Tongue (tissue), 3 donors: ENCODE measurements at places on chromosomes 3 and 15.

DNA sequence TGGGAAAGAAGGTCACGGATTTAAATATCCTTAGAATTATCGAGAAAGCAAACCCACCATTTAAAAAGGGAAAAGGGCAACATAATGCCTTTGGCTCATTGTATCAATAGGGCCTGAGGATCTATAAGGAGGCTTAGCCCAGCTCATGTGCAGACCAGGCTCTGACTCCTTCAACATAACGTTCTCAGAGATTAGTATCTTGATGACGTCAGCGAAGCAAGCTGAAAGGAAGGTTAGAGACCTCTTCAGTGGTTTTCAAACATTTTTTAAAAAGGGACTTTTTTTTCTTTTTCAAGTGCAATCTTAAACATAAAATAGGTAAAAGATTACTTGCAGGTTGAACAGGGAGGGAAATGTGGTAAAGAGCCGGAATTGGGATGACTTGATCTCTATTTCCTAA, 463.9 kb upstream of the ADAMTS9 start:
- DNase-seq = no peak

DNA sequence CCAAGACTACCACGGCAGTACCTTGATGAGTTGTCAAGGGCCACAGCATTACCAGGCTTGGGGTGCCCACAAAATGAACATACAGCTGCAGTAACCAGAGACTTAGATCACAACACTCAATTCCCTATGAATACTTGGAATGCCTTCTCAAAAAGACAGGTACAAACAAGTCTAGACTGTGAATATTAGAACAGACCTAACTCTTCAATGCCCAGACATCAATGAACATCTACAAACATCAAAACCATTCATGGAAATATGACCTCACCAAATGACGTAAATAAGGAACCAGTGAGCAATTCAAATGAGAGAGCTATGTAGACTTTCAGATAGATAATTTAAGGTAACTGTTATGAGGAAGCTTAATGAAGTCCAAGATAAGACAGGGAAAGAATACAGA, 185.1 kb upstream of the POU1F1 start:
- no peak for DNase-seq

DNA sequence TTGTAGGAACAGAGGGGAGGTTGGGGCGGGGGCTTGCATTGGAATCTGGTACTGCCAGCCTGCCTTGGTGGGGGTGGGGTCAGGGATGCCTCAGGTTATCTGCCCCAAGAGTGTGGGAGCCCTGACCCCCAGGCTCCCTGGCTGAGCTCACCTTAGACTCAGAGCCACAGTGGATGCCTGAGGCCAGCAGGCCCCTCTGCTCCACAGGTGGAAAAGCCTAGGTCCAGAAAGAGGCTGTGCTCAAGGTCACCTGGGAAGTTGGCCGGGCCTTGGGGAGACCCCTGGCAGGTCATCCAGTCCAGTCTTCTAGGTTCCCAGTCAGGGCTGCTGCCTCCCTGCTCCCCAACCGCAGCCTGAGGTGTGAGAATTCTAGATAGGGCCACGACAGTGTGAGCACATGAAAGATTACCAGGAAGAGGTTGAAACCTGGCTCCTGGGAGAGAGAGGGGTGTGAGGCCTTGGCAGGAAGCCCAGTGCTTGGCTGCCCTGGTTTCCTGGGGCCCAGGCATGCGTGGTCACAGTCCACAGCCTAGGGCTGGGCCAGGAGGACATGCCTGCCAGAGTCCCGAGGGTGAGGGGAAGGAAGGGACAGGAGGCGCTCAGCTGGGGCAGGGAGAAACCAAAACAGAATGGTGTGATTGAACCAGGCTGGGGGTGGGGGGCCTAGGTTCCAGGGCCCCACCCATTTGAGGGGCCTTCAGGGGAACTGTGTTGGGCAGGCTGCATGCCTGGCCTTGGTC, 4.9 kb downstream of the HDAC11 start:
- DNase-seq = peak; percentile 75

DNA sequence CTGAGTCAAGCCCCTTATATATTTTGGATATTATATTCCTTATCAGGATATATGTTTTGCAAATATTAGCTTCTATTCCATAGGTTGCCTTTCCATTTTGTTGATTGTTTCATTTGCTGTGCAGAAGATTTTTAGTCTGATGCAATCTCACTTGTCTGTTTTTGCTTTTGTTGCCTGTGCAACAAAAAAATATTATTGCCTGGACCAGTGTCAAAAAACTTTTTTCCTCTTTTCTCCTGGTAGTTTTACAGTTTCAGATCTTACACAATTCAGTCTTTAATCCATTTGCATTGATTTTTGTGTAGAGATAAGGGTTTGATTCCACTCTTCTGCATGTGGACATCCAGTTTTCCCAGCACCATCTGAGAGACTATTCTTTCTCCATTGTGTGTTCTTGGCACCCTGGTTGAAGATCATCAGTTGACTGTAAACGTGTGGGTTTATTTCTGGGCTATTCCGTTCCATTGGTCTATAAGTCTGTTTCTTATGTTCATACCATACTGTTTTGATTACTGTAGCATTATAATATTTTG, 228.9 kb upstream of the NR2E3 start:
- DNase-seq = no peak

DNA sequence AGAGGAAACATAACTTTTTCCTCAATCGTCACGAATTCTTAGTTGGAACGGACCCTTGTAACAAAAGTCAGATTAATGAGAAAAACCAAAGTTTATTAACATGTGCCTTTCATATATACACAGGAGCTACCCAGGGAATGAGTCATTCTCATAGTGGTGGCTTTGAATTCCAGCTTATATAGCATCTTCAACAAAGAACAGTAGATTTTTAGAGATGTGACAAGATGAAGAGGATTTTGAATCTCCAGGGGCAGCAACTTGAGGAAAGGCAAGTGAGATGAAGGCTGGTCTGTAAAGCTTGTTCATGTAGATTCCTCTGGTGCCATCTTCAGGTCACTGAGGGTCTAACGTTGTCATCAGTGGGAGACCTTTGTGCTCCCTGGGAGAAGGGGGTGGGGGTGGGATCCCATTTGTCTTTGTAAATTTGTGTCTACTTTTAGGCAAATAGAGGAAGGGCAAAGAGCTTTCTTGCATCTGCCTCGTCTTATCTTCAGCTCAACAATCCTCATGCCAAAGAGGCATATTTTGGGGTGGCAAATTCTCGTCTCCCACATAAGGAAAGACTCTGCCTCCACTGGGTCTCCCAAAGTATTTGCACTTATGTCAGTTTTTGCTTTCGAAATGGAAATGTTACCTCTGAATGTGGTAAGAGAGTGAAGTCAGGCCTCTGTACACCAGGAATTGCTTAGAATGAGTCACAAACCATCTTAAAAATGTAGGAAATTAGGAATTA, 29.5 kb downstream of the CLEC3B start:
- DNase-seq = peak; percentile 48

DNA sequence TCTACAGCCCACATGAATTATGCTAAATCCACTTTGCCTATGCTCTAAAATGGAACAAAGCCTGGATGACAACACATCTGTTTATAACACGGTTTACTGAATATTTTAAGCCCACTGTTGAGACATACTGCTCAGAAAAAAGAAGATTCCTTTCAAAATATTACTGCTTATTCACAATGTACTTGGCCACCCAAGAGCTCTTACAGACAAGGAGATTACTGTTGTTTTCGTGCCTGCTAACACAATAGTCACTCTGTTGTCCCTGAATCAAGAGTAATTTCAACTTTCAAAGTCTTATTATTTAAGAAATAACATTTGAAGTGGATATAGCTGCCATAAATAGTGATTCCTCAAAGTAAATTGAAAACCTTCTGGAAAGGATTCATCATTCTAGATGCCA, 70.9 kb downstream of the ANKRD28 start:
- DNase-seq = no peak

DNA sequence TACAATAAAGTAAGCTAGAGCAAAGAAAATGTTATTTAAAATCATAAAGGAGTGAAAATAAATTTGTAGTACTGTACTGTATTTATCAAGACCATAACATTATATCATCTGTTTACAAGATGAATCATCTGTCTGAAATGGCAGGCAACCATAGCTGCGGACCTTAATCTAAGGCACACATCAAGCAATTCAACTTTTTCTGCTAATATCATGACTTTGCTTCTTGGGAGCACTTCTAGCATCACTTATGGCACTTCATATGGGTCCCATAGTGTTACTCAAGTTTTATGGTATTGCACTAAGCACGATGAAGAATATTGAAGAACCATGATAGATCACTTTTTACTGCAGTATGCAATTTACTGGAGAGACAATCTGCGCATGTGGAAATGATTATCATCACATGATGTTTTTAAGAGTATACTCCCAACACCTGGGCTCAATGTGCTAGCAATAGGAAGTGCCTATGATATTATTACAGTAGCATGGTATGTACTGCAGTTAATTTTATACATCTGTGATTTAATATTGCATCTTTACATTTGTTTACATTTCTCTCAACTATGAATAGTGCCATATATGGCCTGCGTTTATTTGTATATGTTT, 137.7 kb upstream of the NECTIN3 start:
- DNase-seq = peak; percentile 41

GRCh38 chr3:10286596-10287295, 6.0 kb downstream of the GHRL start:
- peak; percentile 77 for DNase-seq

- DNase-seq = no peak
Measured at GRCh38 chr15:50365971-50366370, 11.0 kb upstream of the GABPB1 start.

- no peak for DNase-seq
Measured at GRCh38 chr3:65855370-65856100, 183.2 kb downstream of the MAGI1 start.

- DNase-seq = no peak
Measured at GRCh38 chr3:171018156-171018935, 8.2 kb downstream of the SLC2A2 start.

- no peak for DNase-seq
Measured at GRCh38 chr15:76151599-76151974, 91.8 kb downstream of the TMEM266 start.
